ENCODE measurements at places on chromosomes 5 and 9. TPM values are rescaled to one million over a fixed set of nuclear protein-coding genes. Genes with fewer than 3 reads are reported as not detected.

Gene SNX24
- total RNA-seq = 15.9 TPM

Gene PAXX
- total RNA-seq = 47.2 TPM

Gene PCDHGA2
- 2.6 TPM for total RNA-seq

Gene PAX5
- not detected for total RNA-seq

Gene PAIP2
- total RNA-seq = 56.1 TPM

Gene TMEM174
- total RNA-seq = not detected

Gene FRMPD1
- total RNA-seq = not detected

Gene PCDHB5
- total RNA-seq = 2.5 TPM

Gene PCDHGA7
- total RNA-seq = 5.3 TPM

Gene SLC45A2
- not detected for total RNA-seq

Gene GZMA
- not detected for total RNA-seq

Gene ORM2
- total RNA-seq = not detected

Gene ZNF454
- total RNA-seq = 1.3 TPM

Gene ALDH1A1
- total RNA-seq = 10.5 TPM

Gene SPATA31C1
- total RNA-seq = not detected

Gene CARD6
- total RNA-seq = 24.4 TPM

Gene KIAA1958
- 2.6 TPM for total RNA-seq

Gene ARL10
- total RNA-seq = 8.0 TPM

Gene TBCA
- 180 TPM for total RNA-seq

Gene RCL1
- total RNA-seq = 10.7 TPM

Gene GEMIN5
- total RNA-seq = 13.7 TPM

Gene PCDHA1
- 0.06 TPM for total RNA-seq

Gene CCDC180
- total RNA-seq = 3.4 TPM

Gene TBC1D9B
- 131 TPM for total RNA-seq

Gene PCDHA12
- total RNA-seq = not detected

Gene BARHL1
- total RNA-seq = not detected

Gene IFNA13
- total RNA-seq = not detected

Gene BTNL3
- not detected for total RNA-seq

Gene OMD
- total RNA-seq = not detected

Gene EGFLAM
- total RNA-seq = 1.2 TPM

Gene GLE1
- total RNA-seq = 14.4 TPM

Gene MEIKIN
- total RNA-seq = not detected

Gene SPINK7
- not detected for total RNA-seq

Gene LOX
- 164 TPM for total RNA-seq
